ENCODE measurements at places on chromosomes 5 and 9.

GRCh38 chr5:16595881-16596580 lies 20.8 kb downstream of the RETREG1 start:
- no peak for DNase-seq

GRCh38 chr9:137478613-137478961 lies 19.5 kb upstream of the NSMF start:
- no peak for DNase-seq

- no peak for DNase-seq
Observed at GRCh38 chr9:117929868-117930267, 225.7 kb downstream of the TLR4 start.

GRCh38 chr5:3107156-3107611 lies 355.7 kb upstream of the IRX2 start:
- no peak for DNase-seq

- no peak for DNase-seq
Observed at GRCh38 chr9:106583751-106584150, 279.2 kb upstream of the ZNF462 start.

GRCh38 chr9:135521608-135522095 lies 412 bp downstream of the LCN1 start:
- no peak for DNase-seq

- no peak for DNase-seq
Observed at GRCh38 chr9:16434526-16434925, 435.9 kb downstream of the BNC2 start.

GRCh38 chr5:35826554-35826953 lies 30.1 kb upstream of the IL7R start:
- DNase-seq, result no peak

GRCh38 chr5:123528878-123529277 lies 16.9 kb downstream of the CSNK1G3 start:
- no peak for DNase-seq

DNA sequence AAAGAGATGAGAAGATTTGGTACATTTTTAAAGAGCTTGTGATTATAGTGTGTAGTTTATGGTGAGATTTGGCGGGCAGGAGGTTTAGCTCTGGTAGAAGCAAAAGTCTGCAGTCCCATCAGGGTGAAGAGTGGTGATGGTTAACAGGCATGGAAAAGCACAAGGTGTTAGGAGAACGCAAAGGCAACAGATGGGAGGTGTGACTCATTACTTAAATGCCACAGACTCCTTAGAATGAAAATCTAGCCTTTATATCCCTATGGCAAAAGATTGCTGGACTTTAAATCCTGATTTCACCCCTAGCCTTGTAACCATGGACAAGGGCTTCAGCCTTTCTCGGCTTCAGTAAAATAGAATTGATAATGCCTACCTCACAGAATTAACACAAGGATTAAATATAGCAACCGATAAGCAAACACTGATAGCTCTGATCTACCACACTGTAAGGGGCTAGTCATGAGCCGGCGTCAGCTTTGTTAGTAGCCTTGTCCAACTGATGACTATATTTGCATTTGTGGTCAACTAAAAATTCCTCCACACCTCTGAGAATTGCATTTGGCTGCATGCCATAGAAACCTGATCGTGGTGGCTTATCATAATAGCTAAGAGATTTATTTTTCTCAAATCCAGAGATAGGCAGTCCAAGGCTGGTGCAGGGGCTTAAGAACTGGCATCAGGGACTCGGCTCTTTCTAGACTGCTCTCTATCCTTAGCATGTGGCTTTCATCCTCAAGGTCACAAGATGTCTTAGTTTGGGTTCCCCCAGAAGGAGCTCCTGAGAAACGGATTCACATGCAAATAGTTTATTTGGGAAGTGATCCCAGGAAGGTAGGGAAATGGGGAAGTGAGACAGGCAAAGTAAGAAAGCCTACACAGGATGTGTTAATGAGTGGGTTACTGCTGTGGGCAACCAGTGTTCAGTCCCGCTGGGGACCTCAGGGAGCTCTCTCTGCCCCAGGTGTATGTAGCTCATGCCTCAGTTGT lies 19.6 kb downstream of the MFAP3 start:
- DNase-seq, result no peak

Measured in activated CD8-positive, alpha-beta memory T cell treated with anti-CD3 and anti-CD28 coated beads, Interleukin-2, amount 50 U/mL, for 4 hours (primary cell).